ENCODE measurements at places on chromosomes 13 and 19.
A peak's percentile ranks its signal among the peaks of the same experiment; 100 is the strongest.

- DNase-seq: no peak
Observed at GRCh38 chr19:42280815-42281145, 11.7 kb downstream of the CIC start.

DNA sequence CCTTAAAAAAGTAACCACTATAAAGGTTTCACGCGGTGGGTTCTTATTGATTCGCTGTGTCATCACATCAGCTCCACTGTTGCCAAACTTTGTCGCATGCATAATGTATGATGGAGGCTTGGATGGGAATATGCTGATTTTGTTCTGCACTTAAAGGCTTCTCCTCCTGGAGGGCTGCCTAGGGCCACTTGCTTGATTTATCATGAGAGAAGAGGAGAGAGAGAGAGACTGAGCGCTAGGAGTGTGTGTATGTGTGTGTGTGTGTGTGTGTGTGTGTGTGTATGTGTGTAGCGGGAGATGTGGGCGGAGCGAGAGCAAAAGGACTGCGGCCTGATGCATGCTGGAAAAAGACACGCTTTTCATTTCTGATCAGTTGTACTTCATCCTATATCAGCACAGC lies 30.6 kb downstream of the FGF9 start:
- no peak for DNase-seq

- DNase-seq: no peak
Observed at GRCh38 chr13:114229506-114229905, 5.2 kb upstream of the CDC16 start.

DNA sequence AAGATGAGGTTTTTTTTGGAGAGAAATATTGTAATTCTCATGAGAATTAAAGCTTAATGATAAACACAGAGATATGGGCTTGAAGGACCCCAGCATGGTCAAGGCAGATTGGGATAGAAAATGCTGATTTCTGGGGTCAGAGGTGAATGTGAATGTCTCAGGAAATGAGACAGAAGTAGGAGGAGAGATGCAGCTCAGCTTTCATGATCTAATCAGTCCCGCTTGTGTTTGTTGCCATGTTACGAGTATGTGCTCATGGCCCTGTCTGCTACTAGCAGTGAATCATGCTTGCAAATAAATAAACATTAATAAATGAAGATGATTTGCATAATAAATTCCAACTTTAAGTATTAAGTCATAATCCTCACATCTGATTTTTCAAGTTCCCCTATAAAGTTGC lies 23.0 kb upstream of the NDFIP2 start:
- DNase-seq: no peak

GRCh38 chr19:8095354-8095886 lies 42.9 kb downstream of the CCL25 start:
- no peak for DNase-seq

DNA sequence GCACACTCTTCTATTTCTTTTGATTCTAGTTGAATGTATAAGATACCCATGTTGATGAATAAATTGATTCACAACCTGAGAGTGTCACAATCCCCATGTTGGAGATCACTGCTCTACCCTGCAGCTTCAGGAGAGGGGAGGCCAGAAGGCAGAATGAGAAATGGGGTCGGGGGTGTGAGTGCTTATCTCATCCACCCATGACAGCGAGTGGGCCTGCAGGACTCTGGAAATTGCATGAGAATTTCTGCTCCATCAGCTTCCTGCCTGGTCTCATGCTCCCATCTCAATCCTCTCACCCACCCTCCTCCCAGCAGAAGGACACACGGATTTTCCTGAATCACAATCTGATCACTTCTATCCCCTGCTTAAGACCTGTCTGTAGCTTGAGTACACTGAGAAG lies 22.9 kb upstream of the IGFL1 start:
- DNase-seq: no peak

GRCh38 chr13:64556376-64556775 lies 2673.8 kb downstream of the PCDH9 start:
- DNase-seq: no peak

GRCh38 chr13:45807520-45808099 lies 43.9 kb downstream of the SIAH3 start:
- DNase-seq: no peak

- no peak for DNase-seq
Observed at GRCh38 chr19:1959928-1960589, 19.1 kb downstream of the CSNK1G2 start.

- DNase-seq: no peak
Observed at GRCh38 chr19:30924670-30925069, 424.6 kb downstream of the TSHZ3 start.

- no peak for DNase-seq
Observed at GRCh38 chr19:17495639-17496296, 15.7 kb upstream of the PGLS start.

DNA sequence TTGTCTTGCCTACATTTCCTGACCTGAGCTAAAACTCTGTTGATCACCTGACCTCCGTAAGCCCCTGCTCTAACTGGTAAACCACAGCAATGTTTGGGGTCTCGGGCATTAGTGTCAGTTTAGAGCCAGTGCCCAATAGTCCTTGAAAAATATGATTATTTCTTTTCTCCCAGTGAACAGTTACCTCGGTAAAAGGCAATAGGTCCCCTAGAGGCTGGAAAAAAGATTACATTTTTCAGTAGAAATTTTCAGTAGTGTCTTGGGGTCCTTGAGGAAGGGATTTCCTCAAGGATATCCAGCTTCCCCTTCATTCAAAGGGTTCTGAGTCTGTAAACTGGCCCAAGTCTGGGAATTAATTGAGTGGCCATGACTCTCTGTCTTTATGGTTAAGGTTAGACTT lies 177.5 kb downstream of the SLC7A1 start:
- no peak for DNase-seq

DNA sequence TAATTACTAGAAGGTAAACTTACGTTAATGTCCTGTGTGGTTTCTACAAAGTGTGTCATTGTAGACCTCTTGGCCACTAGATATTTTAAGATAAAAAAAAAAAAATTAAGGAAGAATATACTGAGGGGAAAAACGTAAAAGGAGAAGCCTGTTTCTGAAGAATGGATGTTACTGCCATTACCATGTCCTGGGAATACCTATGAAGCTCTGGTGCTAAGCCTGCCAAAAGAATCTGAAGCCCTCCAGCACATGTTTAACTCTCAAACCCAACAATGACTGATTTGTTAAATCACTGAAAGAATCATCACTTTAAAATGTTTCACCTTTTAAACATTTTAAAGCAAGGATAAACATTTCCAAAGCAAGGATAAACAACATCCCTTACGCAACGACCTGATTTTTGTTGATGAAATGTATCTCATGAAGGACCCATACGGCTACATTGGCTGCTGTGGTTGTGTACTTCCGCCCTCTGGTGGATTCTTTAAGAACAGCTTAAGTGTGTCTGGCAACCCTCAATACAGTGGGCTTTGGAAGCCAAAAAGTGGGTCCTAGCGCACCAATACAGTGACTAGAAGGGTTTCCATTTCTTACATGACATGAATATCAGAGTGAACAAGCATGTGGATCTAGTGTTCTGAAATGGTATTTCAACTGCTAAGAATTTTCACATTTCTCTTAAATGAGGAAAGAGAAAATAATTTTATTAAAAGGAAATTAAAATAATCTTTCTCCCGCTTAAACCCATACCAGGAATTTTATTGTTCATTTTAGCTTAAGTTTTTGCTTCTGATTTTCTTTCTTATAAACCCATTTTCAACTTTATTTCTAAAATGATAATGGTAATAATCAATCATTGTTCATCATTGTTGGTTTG lies 74.5 kb upstream of the RAP2A start:
- DNase-seq: no peak

DNA sequence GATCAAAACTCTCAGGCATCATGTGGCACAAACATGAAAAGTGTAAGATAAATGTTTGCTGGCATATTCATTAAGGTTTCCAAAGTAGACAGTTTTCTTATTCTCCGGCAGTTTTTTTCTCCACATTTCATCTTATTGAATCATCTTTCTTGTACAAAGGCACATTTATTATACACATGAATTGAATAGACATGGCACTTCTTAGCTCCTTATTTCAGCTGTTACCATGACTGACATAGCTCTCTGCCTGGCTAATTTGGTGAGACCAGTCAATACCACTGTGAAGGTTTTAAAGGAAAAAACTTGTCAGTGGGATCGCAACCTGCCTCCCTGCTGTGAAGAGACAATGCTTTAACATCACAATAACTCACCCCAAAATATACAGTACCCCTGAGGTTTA lies 285.0 kb upstream of the PCDH20 start:
- no peak for DNase-seq

DNA sequence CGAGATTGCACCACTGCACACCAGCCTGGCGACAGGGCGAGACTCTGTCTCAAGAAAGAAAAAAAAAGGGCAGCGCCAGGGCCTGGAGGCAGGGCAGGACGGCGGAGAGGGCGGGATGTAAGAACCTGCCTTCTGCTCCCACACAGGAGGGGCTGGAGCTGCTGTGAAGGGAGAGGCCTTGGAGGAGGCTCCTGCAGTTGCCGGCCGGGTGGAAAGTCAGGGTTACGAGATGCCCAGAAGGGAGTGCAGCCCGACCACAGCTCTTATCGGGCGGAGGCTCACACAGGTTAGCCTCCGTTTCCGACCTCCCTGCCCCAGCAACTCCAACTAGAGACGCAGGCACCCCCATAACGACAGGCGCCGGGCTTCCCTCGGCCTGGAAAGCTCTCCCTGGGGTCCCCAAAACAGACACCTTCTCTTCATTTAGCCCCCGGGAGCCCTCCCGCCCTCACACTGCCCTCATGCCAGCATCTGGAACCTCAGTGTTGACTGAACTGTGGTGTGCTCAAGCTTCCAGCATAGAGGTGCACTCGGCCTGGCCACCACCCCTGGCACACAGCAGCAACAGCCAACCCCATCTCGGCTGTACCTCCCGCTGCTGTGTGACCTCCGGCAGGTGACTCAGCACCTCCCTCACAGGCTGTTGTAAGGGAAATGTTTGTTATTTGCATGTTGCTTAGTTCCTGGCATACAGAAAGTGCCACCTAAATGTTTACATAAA lies 1.4 kb downstream of the PLPP2 start:
- DNase-seq: peak; percentile 28

DNA sequence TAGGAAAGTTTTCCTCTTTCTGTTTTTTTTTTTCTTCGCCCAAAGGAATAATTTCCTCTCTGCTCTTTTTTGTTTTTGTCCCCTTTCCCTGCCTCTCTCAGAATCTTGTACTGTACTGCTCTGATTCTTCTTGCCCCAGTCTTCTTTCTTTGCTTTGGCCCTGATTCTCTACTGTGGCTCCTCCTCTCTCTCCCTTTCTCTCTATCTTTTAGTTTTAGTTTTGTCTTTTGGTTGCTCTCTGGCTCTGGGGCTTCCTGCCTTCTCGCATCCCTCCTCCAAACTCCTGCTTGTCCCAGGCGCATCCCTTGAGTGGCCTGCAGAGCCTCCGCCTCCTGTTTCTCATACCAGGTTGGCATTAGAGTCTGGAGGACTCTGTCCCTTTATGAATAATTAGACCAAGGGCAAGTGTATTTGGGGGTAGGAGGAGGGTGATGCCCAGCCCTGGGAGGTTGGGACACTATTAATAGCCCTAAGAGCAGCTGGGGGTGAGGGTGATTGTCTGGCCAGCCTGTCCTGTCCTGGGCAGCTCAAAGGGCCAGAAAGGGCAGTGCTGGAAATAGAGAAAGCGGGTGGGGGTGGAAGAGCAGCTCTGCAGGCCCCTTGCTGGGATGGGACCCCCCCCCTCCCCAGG lies 39.1 kb downstream of the LYL1 start:
- DNase-seq: no peak

DNA sequence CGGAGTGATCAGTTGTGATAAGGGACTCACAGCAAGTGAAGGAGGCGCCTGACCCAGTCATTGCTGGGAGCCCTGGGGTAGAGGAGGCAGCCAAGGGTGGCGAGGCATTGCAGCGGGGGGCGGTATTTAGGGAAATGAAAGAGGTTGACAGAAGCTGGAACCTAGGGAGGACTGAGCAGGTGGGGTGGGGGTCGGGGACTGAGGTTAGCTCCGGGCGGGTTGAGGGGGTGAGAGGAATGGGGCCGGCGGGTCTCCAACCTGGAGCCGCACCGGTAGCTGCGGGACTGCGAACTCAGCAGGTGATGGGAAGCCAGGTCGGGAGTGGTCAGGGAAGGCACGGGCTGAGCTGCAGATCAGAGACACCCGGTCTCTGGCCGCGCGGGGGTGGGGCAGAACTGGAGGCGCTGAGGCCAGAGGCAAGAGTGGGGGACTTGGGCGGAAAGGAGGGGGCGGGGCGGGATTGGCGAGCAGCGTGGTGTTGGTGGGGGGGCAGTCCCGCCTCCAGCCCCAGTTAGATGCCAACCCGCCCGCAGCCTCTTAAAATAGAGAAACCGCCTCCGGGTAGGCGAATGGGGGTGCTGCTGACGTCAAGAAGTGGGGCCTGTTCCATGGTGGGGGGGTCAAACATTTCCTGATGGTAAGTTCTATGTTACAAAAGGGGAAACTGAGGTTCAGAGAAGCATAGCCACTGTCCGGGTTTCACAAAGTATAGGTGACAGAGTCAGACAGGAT lies 1.5 kb downstream of the MAST3 start:
- no peak for DNase-seq

DNA sequence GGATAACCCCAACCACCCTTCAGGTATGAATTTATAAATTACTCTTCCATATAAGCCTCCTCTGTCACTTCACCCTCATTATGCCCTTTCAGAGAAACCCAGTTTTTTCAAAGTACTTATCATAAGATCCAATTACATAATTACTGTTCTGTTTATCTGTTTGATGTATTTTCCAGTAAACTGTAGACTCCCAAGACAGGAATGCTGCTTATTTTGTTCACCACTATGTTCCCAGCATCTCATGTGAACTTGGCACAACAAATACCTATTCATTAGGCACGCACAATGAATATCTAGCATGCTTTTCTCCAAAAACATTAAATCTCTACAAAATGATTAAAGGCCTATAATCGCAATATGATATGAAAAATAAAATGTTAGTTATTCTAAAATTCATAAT lies 13.2 kb downstream of the ENOX1 start:
- no peak for DNase-seq

GRCh38 chr13:27482983-27483382 lies 32.6 kb upstream of the MTIF3 start:
- no peak for DNase-seq

GRCh38 chr13:50909605-50910484 lies at the start of gene RNASEH2B:
Gene RNASEH2B (plus strand): TSS chr13:50909791. CDS start chr13:50910077, 286 bp downstream.
- DNase-seq: peak; percentile 83

GRCh38 chr13:46041419-46041839 lies 11.1 kb downstream of the ZC3H13 start:
- DNase-seq: no peak

DNA sequence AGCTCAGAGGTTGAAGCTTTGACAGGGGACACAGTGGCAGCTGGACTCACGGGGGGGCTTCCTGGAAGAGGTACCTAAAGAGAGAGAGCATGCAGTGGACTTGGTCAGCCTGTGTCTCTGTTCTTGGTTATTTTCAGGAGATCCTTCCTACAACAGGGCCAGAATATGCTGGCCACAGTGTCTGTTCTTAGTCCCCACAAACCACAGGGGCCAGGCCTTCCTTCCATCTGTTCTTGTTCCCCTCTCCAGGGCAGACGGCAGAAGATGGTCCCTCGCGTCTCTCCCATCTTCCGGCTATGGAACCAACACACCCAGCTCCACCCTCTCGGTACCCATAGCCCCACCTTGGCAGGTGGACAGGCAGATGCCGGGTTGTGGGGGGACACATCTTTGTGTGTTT lies 24.8 kb downstream of the MAST3 start:
- no peak for DNase-seq

All from right lobe of liver (tissue), 6 donors.